GM23248 (cell line): ENCODE measurements at places on chromosomes 12 and 14. TPM values are rescaled to one million over a fixed set of nuclear protein-coding genes. Genes with fewer than 3 reads are reported as not detected.

The GPRC5D gene
- not detected in 2 replicates for polyA plus RNA-seq

GRCh38 chr14:91338379-91338778 lies 79.2 kb downstream of the CCDC88C start:
- peak; percentile 6 for DNase-seq

GRCh38 chr14:63614679-63615363 lies 26.9 kb downstream of the WDR89 start:
- DNase-seq = peak; percentile 57

DNA sequence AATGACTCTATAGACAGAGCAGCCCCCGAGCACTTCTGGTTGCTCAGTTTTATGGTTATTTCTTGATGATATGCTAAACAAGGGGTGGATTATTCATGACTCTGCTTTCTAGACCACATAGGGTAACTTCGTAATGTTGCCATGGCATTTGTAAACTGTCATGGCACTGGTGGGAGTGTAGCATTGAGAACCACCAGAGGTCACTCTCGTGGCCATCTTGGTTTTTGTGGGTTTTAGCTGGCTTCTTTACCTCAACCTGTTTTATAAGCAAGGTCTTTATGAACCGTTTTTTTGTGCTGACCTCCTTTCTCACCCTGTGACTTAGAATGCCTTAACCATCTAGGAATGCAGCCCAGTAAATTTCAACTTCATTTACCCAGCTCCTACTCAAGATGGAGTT lies 1036.2 kb upstream of the FLRT2 start:
- DNase-seq = no peak

GRCh38 chr14:75542588-75543091 lies 20.4 kb downstream of the BATF start:
- DNase-seq = peak; percentile 38

- DNase-seq = no peak
Measured at GRCh38 chr12:22677781-22678574, 53.0 kb downstream of the ETNK1 start.

The DAO gene
- not detected in 2 replicates for polyA plus RNA-seq

GRCh38 chr14:31962920-31963319 lies 114.2 kb upstream of the ARHGAP5 start:
- no peak for DNase-seq

GRCh38 chr14:27040552-27040951 lies 442.7 kb upstream of the NOVA1 start:
- DNase-seq = no peak

- no peak for DNase-seq
Measured at GRCh38 chr12:53964315-53964713, 8.6 kb upstream of the HOXC11 start.

GRCh38 chr12:109944561-109945359 lies 44.7 kb downstream of the TCHP start:
- no peak for DNase-seq

The DACT1 gene
- 6.5 and 6.8 TPM in 2 replicates for polyA plus RNA-seq

GRCh38 chr14:101105045-101105444 lies 201.5 kb upstream of the RTL1 start:
- DNase-seq = no peak

- peak; percentile 71 for DNase-seq
Measured at GRCh38 chr12:65123435-65124063, 2.4 kb upstream of the WIF1 start.

GRCh38 chr12:3014641-3015040 lies 55.4 kb downstream of the TEAD4 start:
- no peak for DNase-seq

DNA sequence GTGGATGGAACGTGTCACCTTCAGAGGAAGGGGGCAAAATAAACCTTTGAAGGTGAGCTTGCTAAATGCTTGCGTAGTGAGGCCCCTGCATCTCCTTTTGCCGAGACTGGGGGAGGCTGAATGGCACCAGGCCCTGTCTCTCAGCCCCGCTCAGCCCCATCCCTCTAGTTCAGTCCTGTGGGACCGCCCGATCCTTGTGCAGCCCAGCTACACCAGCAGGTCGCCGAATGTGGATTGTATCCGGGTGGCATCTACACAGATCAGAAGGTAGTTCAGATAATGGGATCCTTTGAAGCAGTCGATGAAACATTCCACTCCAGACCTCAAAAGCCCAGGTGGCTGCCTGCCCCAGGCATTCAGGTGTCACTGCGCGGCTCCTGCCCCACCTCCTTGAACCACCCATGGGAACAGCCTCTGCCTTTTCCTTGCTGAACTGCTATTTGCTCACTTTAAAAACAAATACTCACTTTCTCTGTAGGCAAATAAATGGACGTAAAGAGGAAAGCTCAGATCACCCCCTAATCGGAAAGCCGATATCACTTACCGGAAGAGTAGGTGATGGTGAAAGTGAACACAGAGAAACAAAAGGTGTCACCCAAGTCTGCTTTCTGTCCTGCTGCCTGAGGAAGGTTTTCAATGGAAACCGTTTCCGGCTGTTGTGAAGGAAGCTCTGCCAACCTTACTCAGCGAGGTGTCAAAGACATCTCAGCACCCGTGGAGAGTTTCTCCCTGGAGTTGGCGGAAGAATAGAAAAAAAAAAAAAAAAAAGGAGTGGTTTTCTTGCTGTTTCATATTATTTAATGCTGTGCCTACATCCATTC lies 100.3 kb upstream of the NCOR2 start:
- no peak for DNase-seq

The KCNC2 gene
- not detected in 2 replicates for polyA plus RNA-seq

GRCh38 chr12:119241580-119242169 lies 62.9 kb downstream of the HSPB8 start:
- DNase-seq = no peak

The BEGAIN gene
- 0.60 and 0.65 TPM in 2 replicates for polyA plus RNA-seq

DNA sequence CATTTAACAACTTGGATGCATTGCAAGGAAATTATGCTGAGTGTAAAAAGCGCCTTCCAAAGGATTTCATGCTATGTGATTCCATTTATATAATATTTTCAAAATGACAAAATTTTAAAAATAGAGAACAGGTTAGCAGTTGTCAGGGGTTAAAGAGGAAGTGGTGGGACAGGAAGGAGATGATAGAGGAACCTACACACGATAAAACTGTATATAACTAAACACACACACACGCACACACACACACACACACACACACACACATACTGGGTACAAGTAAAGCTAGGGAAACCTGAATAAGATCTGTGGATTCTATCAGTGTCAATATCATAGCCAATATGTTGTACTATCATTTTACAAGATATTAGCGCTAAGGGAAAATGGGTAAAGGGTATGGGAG lies 17.2 kb downstream of the TTC9 start:
- DNase-seq = no peak

DNA sequence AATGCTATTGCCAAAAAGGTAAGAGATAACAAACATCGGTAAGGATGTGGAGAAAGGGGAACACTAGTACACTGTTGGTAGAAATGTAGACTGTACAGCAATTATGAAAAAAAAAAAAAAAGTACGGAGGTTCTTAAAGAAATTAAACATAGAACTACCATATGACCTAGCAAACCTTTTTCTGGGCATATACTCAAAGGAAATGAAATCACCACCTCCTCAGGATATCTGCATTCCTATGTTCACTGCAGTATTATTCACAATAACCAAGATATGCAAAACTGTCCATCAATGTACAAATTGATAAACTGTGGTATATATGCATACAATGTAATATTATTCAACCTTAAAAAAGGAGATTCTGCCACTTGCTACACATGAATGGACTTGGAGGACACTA lies 60.7 kb downstream of the INSM2 start:
- no peak for DNase-seq

The TM9SF1 gene
- polyA plus RNA-seq = 91.5 and 93.8 TPM in 2 replicates

DNA sequence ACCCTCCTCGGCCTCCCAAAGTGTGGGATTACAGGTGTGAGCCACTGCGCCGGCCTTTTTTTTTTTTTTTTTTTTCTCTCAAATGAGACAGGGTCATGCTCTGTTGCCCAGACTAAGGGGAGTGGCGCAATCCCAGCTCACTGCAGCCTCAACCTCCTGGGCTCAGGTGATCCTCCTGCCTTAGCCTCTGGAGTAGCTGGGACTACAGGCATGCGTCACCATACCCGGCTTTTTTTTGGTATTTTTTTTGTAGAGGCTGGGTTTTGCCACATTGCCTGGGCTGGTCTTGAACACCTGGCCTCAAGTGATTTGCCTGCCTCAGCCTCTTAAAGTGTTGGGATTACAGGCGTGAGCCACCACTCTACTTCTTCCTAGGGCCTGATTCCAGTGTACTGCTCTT lies 18.7 kb downstream of the FUT8 start:
- DNase-seq = no peak

- no peak for DNase-seq
Measured at GRCh38 chr14:63030113-63030512, 15.1 kb downstream of the KCNH5 start.

The LRRC10 gene
- polyA plus RNA-seq = not detected in 2 replicates

The MIPOL1 gene
- 4.8 and 5.7 TPM in 2 replicates for polyA plus RNA-seq

DNA sequence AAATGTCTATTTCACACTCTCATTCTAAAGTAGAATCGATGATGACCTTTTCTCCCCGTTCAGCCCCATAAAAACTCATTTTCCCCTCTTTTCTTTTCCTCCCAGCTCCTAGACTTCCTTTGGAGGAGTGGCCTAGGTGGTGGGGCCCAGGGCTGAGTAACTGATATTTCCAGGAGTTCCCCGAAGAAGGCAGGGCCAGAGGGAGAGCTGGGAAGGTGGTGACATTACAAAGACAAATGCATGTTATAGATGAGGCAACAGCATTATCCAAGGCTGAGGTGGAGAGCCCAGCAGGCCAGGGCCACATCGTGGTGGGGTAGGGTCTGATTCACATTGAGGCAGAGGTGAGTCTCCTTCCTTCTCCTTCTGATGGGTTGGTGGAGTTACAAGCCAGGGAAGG lies 22.2 kb upstream of the HDAC7 start:
- DNase-seq = peak; percentile 59

GRCh38 chr12:71686658-71687025 lies 760 bp downstream of the TMEM19 start:
- peak; percentile 57 for DNase-seq
